Gastrocnemius medialis (tissue), 4 donors: ENCODE measurements at places on chromosomes 6 and 20. TPM values are rescaled to one million over a fixed set of nuclear protein-coding genes. Genes with fewer than 3 reads are reported as not detected.

GRCh38 chr6:30615219-30615957 is 1.7 kb downstream of the PPP1R10 start:
- no peak for DNase-seq

OR5V1 gene
- total RNA-seq: not detected

GRCh38 chr6:121816906-121817540 is 381.6 kb downstream of the GJA1 start:
- no peak for DNase-seq

ABT1 gene
- 9.3 TPM for total RNA-seq

GRCh38 chr20:6434131-6434530 is 311.3 kb upstream of the FERMT1 start:
- DNase-seq: no peak

DNA sequence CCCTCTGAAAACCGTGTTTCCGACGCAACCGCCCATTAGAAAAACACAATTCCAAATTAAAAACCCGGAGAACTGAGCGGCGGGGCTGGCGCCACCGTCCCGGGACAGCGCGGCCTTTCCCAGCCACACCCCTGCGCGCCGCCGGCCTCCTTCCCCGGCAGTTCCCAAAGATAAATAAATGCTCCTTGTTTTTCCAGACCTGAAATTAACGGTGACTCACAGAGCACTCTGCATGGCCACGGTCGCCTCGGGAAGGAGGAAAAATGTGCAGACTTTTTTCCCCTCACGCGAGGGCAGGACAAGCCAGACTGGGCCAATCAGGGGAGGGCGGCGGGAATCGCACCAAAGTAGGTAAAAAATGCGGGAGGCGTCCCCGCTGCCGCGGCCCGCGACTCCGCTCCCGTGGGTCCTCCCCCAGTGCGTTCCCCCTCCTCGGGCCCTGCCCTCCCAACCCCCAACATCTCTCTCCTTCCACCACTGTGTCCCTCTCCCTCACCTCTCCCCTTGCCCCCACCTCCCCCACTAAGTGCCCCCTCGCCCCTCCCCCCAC is 828 bp upstream of the DSTN start:
- DNase-seq: peak; percentile 75

DNA sequence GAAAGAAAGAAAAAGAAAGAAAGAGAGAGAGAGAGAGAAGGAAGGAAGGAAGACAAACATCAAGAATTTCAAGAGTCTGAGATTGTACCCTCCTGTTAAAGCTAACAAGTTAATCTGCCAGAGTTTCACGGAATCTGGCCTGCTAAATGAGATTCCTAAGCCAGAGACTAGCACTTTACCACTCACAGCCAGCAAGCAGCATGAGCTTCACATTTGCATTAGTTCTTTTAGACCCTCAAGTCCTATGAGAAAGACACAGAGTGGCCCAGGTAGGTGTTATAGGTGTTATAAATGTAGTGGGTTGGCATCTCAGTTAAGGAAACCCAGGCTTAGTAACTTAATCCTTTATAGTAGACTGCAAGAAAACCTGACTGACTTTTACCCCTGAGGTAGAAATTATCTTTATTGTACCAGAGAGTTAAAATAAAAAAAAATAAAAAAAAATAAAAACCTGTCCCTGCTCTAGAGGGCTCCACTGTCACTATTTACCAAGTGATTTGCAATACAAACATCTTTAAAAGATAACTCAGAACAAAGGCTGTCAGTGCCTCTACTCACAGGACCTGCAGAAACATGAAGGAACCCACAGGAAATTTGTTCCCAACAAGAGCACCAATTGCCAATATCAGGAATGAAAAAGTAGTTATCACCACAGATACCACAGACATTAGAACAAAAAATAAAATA is 9.7 kb upstream of the IBTK start:
- DNase-seq: no peak

HTR1E gene
- total RNA-seq: not detected

HLA-DQB2 gene
- total RNA-seq: not detected

ERMARD gene
- total RNA-seq: 18.9 TPM

DNA sequence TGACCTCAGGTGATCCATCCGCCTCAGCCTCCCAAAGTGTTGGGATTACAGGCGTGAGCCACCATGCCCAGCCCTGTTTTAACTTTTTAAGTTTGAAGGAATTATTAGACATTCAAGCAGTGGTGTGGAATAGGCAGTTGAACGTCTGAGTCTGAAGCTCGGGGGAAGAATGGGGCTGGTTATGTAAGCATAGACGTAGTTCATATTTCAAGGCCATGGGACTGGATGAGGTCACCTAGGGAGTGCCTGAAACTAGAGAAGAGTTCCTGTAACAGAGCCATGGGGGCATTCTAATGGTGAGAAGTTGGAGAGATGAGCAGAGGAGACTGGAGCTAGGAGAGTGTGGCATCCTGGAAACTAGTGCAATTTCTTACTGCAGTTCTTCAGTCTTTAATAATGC is 6.4 kb downstream of the CDKAL1 start:
- DNase-seq: peak; percentile 28

DNA sequence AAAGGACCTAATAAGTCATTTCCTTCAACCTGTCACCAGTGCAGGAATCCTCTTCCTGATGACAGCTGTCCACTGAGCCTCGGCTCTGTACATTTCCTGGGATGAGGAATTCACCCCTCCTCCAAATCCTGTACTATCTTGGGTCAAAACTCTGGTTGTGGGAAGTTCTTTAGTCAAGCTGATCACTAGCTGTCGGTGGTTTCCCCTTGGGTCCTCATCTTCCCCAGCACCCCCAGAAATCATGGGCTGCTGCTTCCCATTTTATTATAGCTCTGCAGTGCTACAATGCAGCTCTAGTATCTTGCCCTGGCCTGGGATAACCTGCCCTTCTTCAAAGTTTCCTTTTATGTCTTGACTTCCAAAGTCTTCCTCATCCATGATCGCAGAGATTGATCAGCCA is 14.6 kb upstream of the ADA start:
- DNase-seq: no peak

GRCh38 chr6:16789329-16790038 is 28.2 kb upstream of the ATXN1 start:
- no peak for DNase-seq

PRDM13 gene
- not detected for total RNA-seq

- DNase-seq: no peak
These were observed 10.8 kb downstream of the DLK2 start for GRCh38 chr6:43444582-43444981.

MYB gene
- total RNA-seq: 0.16 TPM

HLA-DPB1 gene
- 27.4 TPM for total RNA-seq

TGM2 gene
- total RNA-seq: 59.3 TPM

DNA sequence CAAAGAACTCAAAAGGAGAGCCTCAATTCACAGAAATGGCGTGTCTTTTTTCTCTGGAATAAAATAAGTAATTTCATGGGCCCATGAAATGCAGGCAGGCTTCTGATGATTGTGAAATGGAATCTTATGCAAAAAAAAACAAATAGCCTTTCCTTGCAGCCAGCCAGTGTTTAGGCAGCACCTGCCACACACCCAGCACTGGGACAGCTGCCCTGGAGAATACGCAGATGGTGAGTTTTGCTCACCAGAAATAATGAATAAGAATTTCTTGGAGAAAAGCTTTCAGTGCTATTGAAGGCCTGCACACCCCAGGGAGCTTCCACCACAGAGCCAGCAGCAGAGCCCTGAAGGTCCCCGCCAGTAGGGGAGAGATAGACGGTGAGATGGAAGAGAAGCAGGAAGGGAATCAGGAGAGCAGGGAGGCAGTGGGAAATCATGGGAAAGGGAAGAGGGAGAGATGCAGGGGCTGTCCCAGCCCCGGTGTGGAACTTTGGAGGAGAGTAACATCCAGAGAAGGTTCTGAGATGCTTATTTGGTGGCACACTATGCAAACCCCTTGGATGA is 54.9 kb downstream of the PXDC1 start:
- DNase-seq: no peak

DNA sequence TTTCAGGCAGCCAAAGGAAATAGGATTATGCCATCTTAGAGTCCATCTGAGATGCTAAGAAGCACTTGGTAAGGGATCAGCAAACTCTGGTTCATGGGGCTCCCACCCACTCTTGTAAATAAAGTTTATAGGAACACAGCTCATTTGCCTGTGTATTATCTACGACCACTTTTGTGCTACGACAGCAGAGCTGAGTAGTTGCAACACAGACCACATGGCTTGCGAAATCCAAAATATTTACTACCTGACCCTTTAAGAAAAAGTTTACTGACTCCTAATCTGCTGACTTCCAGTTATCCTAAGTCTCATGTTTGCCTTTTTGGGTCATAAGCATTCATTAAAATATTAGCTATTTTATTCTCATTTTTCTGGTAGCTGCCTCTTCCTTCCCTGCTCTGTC is 859.0 kb downstream of the QKI start:
- no peak for DNase-seq

DNA sequence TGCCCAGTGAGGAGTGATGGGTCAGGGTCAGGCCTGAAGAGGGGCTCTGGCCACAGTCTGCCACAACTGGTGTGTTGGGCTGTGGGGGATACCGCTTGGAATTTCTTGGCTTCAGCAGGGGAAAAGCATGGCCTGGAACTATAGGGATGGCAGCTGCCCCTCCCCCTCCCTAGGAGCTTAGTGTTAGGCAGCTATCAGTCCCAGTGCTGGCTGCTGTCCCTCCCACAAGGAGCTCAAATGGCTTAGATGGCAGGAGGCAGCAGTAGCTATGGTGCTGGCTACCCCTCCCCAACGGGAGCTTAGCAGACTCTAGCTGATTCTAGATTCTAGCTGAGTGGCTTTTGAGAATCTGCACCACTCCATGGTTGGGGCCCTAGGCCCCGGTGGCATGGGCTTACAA is 414.5 kb upstream of the HSF2 start:
- no peak for DNase-seq

DNA sequence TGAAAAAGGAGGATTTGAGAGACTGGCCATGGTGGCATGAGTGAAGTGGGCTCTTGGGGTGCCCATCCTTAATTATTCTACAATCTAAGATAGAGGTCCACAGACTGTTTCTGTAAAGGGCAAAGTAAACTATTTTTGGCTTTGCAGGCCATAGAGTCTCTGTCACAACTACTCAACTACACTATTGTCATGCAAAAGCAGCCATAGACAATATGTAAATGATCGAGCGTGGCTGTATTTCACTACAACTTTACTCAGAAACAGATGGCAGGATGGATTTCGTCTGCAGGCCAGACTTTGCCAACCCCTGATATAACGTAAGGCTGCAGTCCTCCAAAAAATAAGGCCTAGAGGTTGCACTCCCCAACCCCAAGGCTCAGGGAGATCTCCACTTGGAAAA is 58.2 kb upstream of the NAA20 start:
- DNase-seq: no peak

- DNase-seq: no peak
These were observed 68.3 kb upstream of the TMEM244 start for GRCh38 chr6:129929433-129929832.

DNA sequence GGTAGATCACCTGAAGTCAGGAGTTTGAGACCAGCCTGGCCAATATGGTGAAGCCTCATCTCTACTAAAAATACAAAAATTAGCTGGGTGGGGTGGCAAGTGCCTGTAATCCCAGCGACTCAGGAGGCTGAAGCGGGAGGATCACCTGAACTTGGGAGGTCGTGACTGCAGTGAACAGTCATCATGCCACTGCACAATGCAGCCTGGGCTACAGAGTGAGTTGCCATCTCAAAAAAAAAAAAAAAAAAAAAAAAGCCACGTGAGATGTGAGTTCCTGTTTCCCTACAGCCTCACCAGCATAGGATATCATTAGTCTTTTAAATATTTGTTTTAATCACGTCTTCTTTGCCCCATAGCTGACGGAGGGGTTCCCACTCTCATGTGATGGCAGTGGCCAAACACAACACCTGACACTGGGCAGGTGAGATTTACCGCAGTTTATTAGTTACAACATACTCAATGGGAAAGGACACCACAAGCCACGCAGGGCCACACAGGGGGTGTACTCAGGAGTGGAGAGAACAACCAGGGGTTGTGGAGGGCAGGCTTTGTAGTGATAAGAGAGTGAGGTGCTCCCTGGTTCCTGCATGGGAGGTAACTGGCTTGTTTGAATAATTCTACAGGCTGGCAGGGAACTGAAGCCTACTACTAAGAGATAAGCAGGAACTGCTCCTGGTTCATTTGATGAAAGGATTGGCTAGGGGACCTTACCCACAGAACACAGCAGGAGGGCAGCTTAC is 4.6 kb upstream of the LZTS3 start:
- DNase-seq: no peak

DNA sequence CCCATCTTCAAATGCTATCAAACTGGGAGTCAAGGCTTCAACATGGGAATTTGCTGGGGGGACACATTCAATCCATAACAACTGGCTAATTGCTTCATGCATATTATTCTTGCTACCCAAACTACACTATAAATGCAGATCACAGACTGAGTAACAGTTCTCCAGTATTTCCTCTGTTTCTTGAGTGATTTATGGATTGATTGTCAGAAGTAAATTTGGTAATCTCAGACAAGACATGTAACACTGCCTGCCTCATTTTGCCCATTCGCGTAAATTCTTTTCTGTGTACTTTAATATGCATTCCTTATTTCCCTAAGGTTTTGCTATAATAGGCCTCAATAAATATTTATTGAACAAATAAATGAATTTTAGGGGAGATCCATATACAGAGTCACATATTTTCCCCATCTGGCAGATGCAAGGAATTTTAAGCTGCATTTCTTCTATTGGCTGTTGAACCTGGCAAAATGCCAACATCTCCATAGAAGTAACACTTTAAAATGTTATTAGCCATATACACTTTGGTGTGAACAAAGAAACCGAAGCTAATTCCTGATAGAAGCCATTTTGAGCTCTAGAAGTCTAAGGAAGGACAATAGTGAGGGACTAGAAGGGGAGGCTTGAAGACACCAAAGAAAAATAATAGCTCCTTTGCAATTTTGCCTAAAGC is 98.2 kb downstream of the QRSL1 start:
- no peak for DNase-seq

SLC2A4RG gene
- total RNA-seq: 58.7 TPM

DNA sequence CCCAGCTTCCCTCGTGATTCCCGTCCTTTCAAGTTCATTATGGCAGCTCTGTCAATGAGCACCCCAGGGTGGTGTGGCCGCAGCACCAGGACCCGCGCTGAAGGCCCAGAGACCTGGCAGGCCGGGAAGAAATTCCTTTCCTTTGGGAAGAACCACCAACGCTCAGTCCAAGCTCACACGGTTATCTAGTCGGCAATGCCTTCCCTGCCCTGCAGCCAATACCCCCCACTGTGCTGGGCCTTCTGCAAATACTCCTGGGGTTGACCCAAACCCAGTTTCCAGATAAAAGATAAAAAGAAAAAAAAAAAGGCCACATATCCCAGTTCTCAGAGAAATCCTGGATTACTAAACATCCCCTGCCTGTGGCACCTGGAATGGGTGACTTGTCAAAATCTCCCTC is 28.7 kb downstream of the PXDC1 start:
- no peak for DNase-seq
